ENCODE measurements at places on chromosomes 6 and 20. TPM values are rescaled to one million over a fixed set of nuclear protein-coding genes. Genes with fewer than 3 reads are reported as not detected.

DNA sequence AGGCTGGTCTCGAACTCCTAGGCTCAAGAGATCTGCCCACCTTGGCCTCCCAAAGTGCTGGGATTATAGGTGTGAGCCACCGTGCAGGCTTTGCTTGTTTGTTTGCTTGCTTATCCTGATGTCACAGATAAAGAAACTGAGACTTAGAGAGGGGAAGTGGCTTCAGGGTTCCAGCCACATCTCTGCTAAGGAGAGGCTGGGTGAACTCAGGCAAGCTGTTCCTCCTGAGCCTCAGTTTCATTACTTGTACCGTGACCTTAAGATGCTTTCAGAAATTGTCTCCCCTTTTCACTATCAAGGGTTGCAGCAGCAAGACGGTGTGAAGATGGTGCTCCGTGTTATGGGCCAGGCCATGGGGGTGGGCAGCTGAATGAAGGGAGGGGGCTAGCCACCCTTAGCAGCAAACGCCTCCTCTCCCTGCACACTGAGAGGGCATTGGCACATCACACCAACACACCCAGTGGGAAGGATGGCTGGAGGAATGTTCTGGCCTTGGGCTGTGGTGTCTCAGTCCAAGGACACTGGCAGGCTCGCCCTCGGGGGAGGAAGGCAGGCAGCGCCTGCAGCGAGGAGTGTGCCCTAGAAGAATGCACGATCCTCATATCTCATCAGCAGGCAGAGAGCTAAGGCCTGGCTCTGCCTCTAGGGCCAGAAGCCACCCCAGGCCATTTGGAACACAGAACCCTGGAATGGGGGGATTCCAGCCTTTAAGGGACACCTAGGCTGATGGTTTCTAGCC is 48.2 kb upstream of the TLDC2 start:
- DNase-seq: no peak

GRCh38 chr6:163375361-163375760 is 39.2 kb upstream of the QKI start:
- no peak for DNase-seq

The TEAD3 gene
- 51.3 TPM for total RNA-seq

DNA sequence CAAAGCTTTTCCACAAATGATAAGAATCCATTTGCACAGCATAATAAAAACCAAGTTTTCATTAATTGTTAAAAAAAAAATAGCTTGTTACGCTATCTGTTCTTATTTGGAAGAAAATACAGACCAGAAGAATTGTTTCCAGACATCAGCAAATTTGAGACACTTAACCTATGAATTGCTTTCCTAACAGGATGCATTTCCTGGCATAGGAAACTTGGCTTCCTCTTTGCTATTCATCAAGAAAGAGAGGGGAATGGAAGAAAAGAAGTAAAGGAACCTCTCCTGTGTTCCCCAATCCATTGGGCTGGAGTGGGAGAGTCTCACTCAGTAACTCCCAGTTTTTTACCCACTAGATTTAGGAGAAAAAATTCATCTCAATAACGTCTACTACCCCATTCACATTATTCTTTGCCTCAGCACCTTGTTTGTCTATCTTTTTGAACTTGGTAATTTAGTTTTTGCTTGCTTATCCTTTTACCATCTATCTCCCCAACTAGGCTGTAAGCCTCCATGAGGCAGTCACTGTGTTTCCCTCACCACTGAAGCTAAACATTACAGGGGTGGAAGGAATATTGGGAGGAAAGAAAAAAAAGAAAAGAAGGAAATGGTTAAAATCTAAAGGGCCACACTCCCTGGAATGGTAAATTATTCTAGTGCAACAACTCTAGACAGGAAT is 150.3 kb downstream of the COL21A1 start:
- DNase-seq: no peak

GRCh38 chr6:247351-247750 is 44.9 kb upstream of the DUSP22 start:
- DNase-seq: no peak

DNA sequence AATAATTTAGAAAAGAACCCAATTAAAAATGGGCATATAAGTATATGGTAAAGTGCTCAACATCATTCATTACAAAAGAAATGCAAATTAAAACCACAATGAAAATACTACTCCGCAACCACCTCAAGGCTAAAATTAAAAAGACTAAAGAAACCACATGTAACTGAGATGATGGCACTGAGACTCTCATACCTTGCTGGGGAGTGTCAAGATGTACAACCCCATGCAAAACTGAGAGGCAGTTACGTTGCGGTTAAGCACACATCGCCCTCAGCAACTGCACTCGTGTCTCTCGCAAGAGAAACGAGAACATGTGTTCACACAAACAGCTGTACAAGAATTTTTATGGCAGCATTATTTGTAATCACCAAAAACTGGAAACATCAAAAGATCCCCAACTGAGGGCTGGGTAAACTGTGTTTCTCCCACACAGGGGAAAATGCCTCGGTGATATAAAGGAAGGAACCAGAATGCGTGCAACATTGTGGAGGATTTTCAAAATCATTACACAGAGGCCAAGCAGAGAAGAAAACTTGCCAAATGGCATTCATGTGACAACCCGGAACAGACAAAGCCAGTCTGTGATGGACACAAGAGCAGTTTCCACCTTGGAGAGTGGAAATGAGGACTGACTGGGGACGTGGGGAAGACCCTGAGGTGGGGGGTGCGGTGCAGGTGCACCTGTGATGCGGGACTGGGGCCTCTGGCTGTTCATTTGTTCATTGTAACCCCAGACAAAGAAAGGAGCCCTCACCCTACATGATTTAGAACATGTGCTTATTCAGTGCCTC is 144.9 kb downstream of the WDR27 start:
- no peak for DNase-seq

The RSPH4A gene
- 0.34 TPM for total RNA-seq

The ZCCHC3 gene
- 9.4 TPM for total RNA-seq

GRCh38 chr20:63737695-63737944 is 1.2 kb downstream of the LIME1 start:
- DNase-seq: no peak

The TSHZ2 gene
- total RNA-seq: 10.5 TPM

The TNF gene
- 1.4 TPM for total RNA-seq

DNA sequence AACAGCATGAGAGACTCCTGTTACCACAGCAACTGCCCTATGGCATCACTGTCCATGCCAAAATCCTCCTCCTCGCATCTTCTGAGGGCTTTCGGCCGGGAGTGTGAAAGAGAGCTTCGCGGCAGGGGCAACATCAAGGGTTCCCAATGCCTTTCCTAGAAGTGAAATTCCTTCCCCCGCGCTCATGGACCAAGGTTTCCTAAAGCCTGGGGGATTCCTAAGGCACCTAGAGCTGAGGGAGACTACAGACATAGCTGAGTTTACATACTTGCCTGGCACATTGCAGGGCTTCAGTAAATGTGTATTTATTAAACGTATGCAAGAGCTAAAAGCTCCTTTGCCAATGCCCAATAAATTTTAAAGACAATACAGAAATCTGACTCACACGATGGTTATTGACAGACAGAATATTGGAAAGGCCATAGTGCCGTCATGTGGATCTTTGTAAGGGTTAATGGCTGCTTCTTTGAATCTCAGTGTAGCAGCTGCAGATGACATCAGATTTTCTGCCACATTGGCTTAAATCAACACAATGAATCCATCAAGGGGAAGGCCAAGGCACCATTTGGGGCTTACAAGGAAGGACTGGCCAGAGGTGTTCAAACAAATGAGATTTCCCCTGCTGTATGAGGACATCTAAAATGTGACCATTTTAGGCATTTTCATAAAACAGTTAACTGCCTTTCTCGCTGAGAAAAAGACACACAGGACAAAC is 281.2 kb upstream of the JARID2 start:
- no peak for DNase-seq

The FHL5 gene
- 4.6 TPM for total RNA-seq

- DNase-seq: no peak
Observed at GRCh38 chr6:132007474-132008190, 56.5 kb upstream of the CCN2 start.

The TMEM14B gene
- 34.9 TPM for total RNA-seq

DNA sequence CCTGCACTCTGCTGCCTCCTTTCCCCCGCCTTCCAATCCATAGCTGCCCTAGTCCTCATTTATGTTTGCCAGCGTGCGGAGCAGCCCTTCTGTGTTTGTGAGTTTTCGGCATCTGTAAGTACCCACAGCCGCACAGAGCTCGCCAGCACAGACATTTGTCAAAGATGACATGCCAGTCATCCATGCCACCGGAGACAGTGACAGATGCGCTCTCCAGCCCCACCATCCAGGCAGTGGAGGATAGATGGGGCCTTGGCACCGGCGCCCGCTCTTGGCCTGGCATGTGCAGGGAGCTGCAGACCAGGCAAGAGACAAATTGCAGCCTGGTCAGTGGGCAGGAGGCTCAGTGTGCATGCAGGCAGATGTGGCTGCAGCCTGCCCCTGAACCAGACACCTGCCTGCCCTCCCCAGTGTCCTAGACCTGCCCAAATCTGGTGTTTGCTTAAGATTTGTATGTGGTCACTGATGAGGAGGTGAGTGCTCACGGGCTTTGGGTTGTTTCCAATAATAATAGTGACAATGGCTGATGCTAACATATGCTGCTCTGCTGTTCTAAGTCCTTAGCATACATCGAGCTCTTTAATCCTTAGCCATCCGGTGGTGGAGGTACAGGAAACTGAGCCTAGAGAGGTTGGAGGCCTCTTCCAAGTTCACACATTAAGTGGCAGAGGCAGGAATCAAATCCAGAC is 78.1 kb downstream of the UNC5CL start:
- no peak for DNase-seq

The KIZ gene
- total RNA-seq: 24.7 TPM

DNA sequence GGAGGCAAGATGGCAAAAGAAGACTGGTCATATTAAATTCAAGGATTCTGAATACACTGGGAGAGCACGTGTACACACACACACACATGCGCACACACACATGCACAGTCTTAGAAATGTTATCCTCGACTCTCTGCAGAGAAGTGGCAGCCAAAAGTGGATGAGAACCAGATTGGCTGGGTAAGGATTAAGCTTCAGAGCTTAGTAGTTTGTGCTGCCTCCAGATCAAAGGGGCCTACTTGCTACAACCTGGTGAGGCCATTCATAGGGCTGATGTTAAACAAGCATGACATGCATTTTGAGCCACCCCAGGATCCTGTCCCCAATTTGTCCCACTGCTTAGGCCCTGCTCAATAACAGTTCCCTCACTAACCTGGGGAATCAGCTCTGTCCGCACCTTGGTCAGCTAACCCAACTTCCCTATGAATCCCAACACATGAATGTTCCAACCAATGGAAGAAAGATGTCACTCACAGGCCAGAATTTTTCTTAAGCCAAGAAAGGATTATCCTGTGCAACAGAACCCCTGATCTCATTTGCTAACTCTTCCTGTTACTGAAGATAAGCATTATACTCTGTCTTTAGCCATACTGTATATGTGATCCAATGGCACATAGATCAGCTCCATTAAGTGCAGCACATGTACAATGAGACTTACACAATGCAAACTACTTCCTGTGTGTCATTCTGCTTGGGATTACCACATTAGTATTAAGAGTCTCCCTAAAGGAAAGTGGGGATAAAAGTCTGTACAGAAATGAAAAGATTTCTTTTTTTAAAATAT is 31.0 kb downstream of the TOMM6 start:
- DNase-seq: no peak

GRCh38 chr6:118333772-118334171 is 214.3 kb upstream of the PLN start:
- no peak for DNase-seq

Measured in lower leg skin (tissue), 4 donors.